ENCODE measurements at places on chromosomes 7 and 10.

DNA sequence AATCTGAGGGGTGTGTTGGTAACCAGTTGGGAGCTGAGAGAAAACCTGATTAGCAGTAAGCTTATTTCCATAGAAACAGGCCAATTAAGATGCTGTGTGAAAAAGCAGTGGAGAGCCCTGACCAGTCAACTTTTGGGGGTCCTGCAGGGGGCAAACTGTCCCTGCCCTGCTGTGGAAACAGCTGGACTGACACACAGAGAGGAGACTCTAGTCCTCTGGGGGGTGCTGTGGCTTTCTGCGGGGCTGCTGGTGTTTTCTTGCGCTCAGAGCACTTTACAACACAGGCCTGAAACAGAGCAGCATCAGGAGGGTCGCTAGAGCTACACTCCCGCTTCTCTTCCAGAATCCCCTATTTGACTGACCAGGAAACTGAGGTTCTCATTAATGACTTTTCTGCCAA lies 546.9 kb upstream of the GALNT17 start:
- DNase-seq: no peak

DNA sequence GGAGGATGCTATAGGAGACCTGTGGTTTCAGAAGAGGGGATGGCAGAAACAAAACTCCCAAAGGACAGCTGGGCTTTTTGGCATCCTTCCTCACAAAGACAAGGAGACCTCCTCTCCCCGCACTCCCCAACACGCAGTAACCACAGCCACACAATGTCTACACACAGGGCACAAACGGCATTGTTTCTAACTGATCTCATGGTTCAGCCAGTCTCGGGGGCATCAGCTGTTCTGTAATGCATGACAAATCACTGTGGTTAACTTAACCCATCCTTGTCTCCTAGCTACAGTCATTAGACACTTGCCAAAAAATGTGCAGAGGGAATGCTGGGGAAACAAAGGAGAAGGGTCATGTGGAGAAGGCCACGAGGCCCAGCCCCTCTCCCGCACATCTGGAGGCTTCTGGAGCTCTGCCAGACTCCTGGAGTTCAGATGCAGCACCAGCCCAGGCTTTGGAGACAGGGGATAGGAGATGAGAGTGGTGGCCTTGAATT lies 7.6 kb upstream of the ADAMTS14 start:
- no peak for DNase-seq

GRCh38 chr7:104252409-104253134 lies 44.8 kb upstream of the ORC5 start:
- peak; percentile 5 for DNase-seq

- no peak for DNase-seq
These were observed 267.2 kb downstream of the GLRX3 start for GRCh38 chr10:130403153-130404075.

DNA sequence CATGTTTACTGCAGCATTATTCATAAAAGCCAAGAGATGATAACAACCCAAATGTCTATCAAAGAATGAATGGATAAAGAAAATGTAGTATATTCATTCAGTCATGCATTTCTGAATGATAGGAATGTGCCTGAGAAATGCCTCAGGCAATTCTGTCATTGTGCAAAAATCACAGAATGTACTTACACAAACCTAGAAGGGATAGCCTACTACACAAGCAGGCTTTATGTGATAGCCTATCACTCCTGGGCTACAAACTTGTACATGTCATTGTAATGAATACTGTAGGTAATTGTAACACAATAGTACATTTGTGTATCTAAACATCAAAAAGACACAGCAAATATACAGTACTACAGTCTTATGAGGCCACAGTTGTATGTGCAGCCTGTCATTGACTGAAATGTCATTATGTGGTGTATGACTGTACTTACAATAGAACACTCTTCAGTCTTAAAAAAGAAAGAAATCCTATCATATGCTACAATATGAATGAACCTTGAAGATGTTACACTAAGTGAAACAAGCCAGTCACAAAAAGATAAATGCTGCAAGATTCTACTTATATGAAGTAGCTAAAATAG lies 141.8 kb upstream of the GPR22 start:
- no peak for DNase-seq

DNA sequence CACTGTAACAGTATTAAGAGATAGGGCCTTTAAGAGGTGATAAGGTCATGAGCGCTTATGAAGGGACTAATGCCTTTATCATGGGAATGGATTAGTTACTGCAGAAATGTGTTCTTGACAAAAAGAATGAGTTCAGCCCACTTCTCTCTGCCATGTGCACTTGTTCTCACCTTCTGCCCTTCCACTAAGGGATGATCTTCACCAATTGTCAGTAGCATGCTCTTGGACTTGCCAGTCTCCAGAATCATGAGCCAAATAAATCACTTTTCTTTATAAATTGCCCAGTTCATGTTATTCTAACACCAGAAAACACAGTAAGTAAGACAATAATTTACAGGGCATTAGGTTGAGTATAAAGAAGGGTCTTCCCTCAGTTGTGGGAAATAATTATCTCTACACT lies 189.1 kb downstream of the CRPPA start:
- DNase-seq: no peak

DNA sequence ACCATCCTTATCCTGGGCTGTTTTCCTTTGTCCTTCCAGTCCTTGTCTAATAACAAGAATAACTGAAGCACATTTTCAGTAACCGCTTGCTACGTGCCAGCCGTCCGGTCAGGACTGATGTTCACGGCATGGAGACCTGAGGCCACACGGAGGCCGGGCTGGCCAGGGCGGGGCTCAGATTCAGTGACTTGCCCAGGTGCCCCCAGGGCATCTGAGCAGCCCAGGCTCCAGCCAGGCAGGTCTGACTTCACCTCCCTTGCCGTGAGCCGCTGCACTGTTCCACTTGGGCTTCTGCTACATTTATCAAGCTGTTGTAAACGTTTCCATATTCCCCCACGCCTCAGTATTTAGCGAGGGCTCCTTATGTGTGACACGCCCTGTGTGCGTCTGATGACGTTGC lies 43.6 kb upstream of the AP5Z1 start:
- DNase-seq: no peak

DNA sequence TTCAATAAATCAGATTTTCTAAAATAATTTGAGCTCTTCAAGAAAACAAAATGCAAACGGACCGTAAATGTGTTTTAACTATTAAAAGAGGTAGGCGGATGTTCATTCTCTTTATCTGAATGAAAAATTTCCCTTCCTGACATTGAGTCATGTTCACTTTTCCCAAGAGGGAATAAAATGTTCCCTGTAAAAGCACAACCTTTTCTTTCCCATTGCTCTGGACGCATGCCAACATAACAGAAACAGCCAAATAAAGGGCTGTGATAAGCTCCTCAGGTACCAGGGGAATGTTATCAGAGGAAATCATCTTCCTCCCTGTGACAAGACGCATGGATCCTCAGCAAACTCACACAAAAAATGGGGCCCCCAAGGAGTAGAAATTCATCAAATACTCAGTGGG lies 251.8 kb downstream of the MTERF1 start:
- DNase-seq: peak; percentile 38
